ENCODE measurements at places on chromosomes 12 and 14.

DNA sequence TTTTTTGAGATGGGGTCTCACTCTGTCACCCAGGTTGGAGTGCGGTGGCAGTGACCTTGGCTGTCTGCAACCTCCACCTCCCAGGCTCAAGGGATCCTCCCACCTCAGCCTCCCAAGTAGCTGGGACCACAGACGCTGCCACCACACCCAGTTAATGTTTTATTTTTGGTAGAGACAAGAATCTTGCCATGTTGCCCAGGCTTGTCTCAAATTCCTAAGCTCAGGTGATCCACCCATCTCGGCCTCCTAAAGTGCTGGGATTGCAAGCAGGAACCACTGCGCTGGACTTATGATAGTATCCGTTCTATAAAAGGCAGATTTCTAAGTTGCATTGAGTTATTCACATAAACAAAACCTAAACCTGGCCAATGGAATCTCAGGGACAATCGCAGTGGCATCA is 321.1 kb upstream of the PRICKLE1 start:
- no peak for DNase-seq

DNA sequence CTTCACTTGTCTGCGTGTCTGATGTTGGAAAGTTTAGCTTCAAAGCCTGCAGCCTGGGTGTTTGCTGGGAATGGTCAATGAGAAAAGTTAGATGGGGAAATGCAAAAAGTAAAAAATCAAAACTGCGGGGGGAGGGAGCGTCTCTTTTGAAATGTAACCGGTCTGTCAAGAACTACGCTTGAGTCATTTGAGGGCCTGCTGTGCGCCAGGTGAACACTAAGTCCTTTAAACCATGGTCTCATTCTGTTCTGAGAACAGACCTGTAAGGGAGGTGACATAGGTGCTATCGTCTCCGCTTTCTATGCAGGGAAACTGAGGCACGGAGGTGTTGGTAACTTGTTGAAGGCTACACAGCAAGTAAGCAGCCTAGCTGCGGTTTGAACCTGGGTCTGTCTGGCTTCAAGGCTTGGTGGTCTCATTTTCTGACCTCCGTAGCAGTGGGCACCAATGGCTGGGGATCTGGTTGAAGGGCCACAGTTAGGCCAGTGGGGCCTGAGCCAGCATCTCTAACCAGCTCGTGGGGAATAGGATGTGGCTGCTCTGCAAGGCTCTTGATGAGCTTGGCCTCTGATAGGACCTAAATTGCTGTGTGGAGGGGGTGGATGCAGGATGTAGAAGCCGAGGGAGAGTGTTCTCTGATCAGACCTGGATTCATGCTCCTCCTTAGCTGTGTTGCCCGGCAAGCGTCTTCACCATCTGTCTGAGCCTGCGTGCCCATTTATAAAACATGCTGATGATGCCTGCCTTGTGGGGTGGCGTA is 41.5 kb downstream of the KCTD10 start:
- DNase-seq = no peak

DNA sequence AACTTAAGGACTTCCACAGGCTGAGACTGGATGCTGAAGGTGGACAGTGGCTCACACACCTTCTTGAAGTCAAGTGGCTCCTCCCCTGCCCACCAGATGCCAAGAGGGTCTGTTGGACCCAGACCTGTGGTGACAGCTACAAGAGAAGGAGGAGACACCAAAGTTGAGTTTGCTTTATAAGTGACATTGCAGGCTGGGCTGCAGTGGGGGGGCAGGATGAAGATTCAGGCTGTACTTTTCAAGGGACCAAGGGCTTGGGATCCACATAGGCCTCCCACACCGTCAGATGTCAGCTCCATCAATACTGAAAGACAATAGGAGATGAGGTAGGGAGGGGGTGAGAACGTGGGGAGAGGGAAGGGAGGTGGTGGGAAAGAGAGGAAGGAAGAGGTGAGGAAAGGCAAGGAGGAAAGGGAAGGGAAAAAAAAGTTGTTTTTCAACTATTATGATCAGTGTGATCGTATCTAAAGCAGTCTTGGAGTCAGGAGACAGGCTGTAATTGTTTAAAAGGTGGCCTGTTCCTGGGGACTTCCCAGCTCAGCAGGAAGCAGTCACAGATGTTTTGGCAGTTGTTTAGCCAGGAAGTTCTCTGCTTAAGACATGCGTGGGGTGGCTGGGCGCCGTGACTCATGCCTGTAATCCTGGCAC is 84.1 kb upstream of the RESF1 start:
- no peak for DNase-seq

GRCh38 chr12:94952325-94952724 is 51.2 kb downstream of the NDUFA12 start:
- no peak for DNase-seq

GRCh38 chr12:45729233-45730083 is at the start of gene ARID2:
Gene ARID2, plus strand, starts transcription at chr12:45729706. Its CDS starts 131 bp downstream, at chr12:45729837.
- no peak for DNase-seq

GRCh38 chr14:101131451-101131916 is 228.0 kb upstream of the RTL1 start:
- DNase-seq = no peak
